ENCODE measurements at places on chromosomes 2 and 18.

- no peak for DNase-seq
Observed at GRCh38 chr2:227720680-227721079, 2.9 kb upstream of the SLC19A3 start.

DNA sequence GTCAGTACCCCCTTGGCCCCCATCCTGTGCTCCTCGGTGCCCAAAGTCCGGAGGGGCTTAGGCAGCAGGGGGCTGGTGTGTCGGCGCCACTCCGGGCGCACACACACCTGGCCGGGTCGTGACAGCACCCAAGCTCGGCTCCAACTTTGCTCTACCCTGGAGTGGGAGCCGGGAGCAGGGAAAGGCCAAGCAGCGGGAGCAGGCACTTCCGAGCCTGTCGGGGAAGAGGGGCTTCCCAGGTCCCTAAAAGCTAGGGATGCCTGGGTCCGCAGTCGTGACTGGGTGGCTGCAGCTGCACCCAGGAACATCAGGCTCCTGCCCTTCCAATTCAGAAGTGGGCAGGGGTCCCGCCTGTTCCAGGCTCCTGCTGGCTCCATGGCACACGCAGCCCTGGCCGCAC lies 48.4 kb downstream of the PAPOLG start:
- DNase-seq: no peak

- DNase-seq: no peak
Observed at GRCh38 chr18:67519592-67519991, 3.1 kb upstream of the DSEL start.

DNA sequence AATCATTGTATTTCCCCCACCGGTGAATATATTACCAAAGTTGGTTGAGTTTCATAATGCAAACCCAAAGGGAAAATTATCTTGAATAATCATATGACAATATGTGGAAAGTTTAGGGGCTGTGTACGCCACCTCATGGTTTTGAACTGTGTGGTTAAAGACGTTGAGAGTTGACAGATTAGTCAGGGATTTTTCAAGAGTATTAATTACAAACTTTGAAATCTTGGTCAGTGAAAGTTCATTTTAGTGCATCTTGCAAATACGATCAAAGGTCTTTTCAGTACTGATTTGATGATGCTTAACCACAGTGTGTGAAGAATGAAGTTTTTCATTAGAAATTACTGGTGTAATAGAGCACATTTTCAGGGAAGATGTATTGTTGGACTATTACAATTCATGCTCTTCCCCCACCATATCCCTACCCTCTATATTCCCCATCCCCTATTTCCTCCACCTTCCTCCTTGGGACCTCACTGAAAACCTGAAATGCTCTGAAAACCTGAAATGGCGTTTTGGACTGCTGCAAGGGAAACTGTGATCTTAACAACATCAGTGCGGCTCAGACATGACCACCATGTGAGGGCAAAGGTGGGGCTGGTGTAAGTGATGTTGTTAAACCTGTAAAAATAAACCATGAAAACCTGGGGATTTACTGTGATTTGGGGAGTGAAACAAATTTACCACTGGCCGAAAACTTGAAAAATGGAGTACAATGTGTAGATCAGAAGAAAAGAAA lies 4.5 kb upstream of the BCL2L11 start:
- DNase-seq: no peak

- no peak for DNase-seq
Observed at GRCh38 chr2:20897874-20898453, 75.1 kb upstream of the LDAH start.

DNA sequence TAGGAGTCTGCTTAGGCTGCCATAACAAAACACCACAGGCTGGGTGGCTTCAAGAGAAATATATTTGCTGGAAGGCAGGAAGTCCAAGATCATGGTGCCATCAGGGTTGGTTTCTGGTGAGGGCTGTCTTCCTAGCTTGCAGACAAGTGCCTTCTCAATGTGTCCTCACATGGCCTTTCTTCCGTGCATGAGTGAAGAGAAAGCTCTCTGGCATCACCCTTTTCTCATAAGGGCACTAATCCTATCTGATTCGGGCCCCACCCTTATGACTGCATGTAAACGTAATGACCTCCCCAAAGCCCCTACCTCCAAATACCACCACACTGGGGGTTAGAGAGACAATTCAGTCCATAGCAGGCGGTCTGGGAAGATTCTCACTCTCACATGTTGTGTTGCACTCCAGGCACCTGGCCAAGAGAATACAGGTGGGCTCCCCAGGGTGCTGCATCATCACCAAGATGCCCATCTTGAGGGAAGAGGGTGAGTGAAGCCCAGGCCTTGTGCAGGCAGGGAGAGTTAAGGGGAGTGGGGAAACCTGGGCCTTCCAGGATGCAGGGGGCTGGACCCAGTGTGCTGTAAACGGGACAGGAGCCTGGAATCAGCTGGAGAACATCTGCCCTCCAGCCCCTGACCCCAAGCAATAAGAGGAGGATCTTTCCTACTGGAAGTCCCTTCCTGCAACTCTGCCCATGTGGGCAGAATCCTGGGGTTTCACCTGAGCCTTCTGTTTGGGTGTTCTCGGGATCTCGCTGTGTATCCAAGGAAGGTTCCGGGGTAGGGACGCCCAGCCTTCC lies 10.2 kb downstream of the CATIP start:
- DNase-seq: no peak

GRCh38 chr2:120935339-120936313 lies 200.0 kb downstream of the GLI2 start:
- DNase-seq: no peak

DNA sequence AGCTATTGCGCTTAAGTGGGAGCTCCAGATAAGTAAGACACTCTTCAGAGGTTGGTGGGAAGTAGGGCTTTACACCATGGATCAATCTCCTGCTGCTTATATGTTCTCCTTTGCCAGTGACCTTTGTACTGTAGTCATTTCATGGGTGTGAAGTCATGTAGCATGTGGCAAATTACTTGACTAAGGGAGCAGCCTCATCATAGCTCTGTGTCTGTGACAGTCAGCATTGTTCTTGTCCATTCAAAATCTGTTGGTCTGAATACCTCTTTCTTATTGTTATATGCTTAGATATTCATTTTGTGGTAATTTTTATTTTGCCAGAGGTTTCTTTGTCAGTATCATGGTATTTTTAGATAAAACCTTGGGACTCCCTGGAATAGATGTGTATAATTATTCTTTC lies 18.2 kb downstream of the SLC4A1AP start:
- DNase-seq: no peak

DNA sequence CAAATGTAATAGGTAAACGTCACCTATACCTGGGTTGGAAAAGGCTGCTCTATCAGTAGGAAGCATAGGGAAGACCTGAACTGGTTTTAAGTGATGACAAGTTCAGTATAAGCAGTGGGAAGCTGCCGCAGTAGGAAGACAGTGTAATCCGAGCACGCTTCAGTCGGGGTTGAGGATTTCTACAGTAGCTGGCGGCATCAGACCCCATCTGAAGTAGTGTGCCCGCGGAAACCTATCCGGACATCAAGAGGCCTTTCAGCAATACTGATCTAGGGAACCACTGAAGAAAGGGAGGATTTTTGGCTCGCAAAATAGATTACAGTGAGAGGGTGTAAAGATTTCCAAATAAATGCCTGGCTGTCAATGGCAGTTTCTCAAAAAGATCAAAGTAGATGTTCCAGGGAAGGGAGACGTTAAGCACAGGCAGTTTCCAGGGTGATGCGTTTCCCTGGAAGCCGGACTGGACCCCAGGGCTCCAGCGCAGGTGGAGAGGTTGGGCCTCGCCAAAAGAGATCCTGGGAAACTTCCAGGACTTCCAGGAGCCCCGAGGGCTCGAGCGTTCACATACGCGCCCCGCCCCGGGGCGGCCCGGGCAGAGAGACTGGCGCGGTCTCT lies 5.3 kb downstream of the LOXL3 start:
- DNase-seq: no peak

- no peak for DNase-seq
Observed at GRCh38 chr2:165499131-165499530, 29.6 kb downstream of the CSRNP3 start.

- no peak for DNase-seq
Observed at GRCh38 chr18:21300908-21301200, 58.8 kb downstream of the GREB1L start.

- no peak for DNase-seq
Observed at GRCh38 chr18:48866028-48866733, 84.6 kb downstream of the SMAD7 start.

GRCh38 chr18:3007491-3007890 lies 5.5 kb downstream of the LPIN2 start:
- DNase-seq: no peak

DNA sequence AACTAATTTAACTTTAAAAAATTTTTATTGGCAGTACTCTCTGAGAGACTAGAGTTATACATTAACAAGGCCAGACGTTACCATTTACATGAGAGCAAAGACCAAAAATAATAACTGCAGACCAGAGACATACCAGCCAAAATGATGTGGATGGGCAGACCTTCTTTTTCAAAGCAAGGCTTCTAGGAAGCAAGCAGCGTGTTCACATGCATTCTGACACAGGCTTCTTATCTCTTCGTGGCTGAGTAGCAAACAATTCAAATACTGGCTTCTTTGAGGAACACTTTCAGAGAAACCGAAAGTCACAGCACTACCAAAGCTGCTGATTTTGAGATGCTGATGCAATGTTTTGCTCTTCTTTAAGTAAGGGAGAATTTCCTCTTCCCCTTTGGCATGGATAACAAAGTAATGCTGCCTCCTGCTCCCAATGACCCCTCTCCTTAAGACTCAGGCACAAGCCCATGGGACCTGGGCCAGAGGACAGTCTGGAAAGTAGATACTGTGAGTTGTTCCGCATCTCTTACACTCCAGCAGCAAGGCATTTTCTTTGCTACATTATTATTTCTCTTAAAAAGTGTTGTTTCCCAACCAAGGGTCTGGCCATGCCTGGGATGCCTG lies 181.9 kb downstream of the MREG start:
- no peak for DNase-seq

- DNase-seq: no peak
Observed at GRCh38 chr2:221129657-221130056, 442.4 kb downstream of the EPHA4 start.

GRCh38 chr2:112481528-112482233 lies at the start of gene TTL:
TTL (plus strand) TSS chr2:112482156; CDS start chr2:112482345, 189 bp downstream.
- no peak for DNase-seq

DNA sequence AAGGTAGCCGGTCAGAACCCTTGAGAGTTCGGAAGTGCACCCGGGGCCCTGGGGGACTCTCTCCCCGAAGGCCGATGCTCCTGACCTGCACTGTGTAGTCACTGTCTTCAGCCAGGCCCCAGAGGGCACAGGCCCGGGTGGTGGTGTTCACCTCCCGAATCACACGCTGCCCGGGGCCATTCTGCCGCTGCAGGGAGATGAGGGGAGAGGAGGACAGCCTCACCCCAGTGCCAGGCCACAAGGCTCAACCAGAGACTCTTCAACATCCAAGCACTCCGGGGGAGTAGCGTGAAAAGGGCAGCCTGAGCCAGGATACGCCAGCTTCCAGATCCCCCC lies 1.1 kb downstream of the FNDC4 start:
- DNase-seq: no peak

- DNase-seq: no peak
Observed at GRCh38 chr2:140650825-140651224, 1480.0 kb downstream of the LRP1B start.

- DNase-seq: no peak
Observed at GRCh38 chr2:29920130-29920577, 1.2 kb downstream of the ALK start.

DNA sequence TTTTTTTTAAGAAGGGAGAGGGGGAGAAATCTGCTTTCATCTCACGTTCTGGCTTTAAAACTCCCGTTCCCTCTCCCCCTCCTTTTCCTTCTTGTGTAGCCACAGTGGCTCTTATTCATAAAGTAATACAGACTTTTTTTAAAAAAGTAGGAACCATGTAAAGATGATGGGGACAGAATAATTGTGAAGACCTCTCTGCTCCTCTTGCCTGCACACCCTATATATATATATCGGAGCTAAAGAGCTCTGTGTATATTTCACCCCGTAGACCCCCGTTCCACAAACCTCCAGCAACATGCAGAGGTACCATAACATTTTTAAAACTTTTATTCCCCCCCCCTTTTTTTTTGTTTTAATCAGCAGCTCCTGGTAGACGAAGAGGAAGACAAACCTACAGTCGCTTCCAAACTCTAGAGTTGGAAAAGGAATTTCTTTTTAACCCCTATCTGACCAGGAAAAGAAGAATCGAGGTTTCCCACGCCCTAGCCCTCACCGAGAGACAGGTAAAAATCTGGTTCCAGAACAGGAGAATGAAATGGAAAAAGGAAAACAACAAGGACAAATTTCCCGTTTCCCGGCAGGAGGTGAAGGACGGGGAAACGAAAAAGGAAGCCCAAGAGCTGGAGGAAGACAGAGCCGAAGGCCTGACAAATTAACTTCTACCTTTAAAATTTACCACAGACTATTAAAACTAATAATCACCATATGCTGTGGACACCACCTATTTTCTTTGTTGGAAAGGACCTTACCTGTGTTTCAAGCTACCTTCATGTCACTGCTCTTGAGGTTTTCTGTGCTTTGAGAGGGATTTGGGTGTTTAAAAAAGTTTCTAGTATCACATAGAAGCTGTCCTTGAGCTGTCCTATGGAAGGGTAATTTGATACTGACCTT lies 1.7 kb downstream of the HOXD8 start:
- DNase-seq: no peak

- no peak for DNase-seq
Observed at GRCh38 chr18:42163321-42163720, 208.3 kb downstream of the PIK3C3 start.

DNA sequence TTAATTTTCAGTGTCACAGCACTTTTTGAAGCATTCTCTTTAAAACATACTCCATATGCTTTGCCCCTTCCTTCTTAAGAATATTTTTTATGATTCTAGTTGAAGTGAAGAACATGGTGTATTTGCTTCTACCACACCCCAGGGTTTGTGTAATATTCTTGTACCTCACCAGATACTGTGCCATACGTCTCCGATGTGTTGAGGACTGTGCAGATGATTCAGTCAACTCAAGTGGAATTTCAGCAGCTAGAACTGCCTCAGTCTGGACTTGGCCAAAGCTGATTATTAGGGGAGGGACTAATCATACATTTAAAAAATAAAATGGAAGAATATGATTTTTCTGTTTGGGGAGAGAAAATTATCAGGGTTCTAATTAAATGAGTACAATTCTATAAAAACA lies 115.7 kb downstream of the MYO1B start:
- no peak for DNase-seq

DNA sequence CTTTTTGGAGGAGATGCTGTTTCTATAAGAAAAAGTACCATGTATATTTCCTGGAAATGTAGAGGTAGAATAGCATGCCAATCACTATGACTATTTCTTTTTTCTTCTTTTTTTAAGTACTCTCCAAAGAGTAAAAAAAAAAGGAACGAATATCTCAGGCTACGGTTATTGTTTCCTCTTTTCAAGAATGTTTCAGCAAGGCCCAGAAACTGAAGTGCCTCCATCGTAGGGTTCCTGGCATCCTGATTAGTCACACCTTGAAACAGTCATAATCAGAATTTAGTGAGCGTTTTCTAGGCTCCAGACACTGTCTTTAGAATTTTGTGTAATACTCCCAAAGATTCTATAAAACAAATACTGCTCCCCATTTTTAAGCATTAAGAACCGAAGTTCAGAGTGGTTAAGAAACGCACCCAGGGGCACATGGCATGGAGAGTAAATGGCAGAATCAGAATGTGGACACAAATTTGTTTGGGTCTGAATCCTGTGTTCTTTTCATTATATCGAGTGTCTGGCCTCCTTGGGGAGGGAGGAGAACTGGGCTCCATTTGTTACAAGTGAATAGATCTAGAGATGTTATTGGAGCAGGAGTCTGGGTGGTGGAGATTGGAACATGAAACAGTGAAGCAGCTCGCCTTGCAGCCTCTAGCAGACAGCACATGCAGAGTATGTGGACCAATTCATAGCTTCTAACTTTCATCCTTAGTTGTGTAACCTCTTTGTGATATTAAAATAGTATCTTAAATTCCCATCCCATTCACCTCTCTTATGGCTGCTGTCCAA lies 26.7 kb downstream of the ZEB2 start:
- DNase-seq: no peak
